ENCODE measurements at places on chromosomes 13 and 19. TPM values are rescaled to one million over a fixed set of nuclear protein-coding genes. Genes with fewer than 3 reads are reported as not detected.

LRP3 gene
- polyA plus RNA-seq, result 30.5 TPM

ZNF560 gene
- polyA plus RNA-seq, result 0.78 TPM

DNA sequence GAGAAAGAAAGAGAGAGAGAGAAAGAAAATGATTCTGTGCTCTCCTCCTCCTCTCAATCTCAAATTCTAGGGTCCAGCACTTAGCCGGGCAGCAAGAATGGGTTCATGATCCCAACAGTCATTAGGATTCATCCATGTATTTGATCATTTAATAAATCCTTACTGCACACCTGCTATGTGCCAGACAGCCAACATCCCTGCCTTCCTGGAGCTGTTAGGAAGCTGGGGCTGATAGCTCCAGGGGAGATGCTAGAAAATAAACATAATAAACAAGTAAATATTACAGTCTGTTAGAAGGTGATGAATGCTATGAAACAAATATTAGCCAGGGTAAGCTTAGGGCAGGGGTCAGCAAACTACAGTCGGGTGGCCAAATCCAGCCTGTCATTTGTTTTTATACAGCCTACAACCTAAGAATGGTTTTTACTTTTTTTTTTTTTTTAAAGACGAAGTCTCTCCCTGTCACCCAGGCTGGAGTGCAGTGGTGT, 9.9 kb upstream of the ACP7 start:
- no peak for DNase-seq

GRCh38 chr13:66639044-66639443, 591.1 kb downstream of the PCDH9 start:
- no peak for DNase-seq

- DNase-seq, result no peak
Measured at GRCh38 chr13:44710576-44710975, 134.4 kb upstream of the TSC22D1 start.

- DNase-seq, result no peak
Measured at GRCh38 chr19:18287836-18288772, 6.7 kb upstream of the JUND start.

GRCh38 chr19:30014770-30015169, 72.7 kb downstream of the URI1 start:
- no peak for DNase-seq

DNA sequence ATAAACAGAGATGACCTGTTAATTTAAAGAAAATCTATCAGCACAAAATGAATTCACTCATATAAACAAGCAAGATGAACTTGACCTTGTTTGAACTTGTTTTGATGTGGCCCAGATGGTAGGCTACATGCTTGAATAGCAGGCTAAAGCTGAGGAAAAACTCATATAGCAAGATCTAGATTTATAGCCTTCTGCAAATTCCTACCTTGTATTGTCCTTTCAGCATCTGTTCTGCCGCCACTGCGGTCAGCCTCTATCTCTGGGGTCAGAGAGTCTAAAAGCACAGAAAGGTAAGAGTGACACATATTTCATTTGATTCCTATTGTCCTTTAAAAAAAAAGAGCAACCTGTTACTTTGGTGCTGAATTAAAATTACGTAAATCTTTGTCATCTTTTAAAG, 392.1 kb downstream of the DACH1 start:
- peak; percentile 9 for DNase-seq

- DNase-seq, result no peak
Measured at GRCh38 chr19:43148233-43148632, 38.1 kb downstream of the PSG5 start.

All from left renal cortex interstitium (tissue), 4 donors.